ENCODE measurements at places on chromosomes 7 and 10. TPM values are rescaled to one million over a fixed set of nuclear protein-coding genes. Genes with fewer than 3 reads are reported as not detected.

Gene FXYD4
- not detected for total RNA-seq

Gene HMX3
- not detected for total RNA-seq

Gene TRPV5
- not detected for total RNA-seq

Gene ARHGEF5
- 0.89 TPM for total RNA-seq

Gene NME8
- total RNA-seq, result not detected
